ENCODE measurements at places on chromosomes 16 and 17.
A peak's percentile ranks its signal among the peaks of the same experiment; 100 is the strongest.

- DNase-seq: no peak
Measured at GRCh38 chr16:19874026-19874425, 10.6 kb downstream of the GPRC5B start.

DNA sequence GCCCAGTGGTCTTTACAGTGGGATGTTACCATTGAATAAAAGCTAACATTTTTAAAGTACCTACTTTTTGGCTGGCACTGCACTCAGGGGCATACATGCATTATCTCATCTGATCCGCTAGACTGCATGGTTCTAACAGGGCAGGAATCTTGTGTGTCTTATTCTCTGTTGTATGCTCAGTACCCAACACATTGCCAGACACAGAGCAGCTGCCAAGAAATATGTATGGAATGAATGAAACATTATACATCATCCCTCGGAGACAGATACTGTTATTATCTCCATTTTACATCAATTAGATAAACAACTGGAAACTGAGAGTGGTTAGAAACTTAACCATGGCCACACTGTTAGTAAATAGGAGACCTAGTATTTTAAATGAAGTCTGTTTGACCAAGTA lies 74.1 kb upstream of the CDH11 start:
- DNase-seq: no peak

DNA sequence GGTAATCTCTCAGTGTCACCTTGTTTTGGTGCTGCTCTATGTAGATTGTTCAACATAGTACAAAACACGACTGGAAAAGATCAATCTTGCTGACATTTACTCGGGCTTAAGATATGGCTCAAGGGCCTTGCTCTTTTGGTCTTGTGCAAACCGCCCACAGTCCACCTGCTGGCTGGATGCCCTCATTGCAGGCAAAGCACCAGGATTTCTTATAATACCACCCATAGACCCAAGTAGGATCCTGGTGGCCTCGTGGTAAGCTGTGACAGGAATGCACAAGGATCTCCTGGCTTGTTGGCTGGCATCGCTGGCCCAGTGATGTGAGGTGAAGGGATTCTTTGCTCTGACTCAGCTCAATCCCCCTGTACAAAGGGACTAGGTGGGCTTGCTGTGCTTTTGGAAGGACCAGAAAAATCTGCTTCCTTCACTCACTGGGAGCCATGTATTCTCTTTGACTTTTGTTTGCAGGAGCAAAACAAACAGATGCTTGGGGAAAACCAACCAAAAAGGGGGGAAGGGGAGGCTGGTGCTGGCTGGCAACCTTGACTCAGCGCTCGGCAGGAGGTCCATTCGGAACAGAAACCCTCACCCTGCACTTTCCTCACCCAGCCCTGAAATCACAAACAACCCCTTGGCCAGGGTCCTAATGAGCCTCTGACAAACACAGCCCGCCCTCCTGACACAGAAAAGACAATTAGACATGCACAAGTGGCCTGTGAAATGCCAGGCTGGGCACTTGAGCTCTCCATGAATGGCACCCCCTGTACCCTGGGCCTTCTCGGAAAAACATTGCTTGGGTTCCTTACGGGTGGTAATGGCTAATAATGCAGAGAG lies 36.6 kb upstream of the MED9 start:
- DNase-seq: peak; percentile 37

DNA sequence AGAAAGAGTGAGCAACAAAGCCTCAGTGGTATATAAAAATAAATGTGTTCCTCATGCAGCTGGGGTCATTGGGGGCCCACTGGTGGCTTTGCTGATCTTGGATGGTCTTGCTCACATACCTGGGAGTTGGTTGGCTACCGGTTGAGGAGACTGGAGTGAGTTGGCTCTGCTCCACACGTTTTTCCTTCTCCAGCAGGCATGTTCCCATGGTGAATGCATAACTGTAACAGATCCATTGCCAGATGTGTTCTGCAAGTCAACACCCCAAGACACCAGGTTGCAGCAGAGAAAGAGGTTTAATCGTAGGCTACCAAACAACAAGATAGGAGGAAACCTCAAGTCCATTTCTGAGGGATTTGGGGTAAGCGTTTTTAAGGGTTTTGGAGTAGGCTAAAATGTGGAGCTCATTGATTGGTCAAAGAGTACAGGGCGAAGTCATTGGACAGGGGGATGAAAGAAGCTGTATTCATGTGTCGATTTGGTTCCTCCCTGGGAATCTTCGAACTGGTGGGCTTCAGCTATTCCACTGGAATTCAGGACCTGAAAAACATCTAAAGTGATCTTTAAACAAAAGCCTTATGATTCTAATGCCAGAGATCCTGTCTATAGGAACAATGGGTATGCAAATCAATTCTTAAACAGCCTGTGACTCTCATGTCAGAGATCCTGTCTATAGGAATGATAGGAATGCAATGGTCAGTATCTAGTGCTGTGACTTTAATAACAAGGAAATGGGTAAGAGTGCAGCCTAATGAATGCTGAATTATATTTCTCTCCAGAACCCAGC lies 467.5 kb upstream of the C16orf82 start:
- DNase-seq: no peak

DNA sequence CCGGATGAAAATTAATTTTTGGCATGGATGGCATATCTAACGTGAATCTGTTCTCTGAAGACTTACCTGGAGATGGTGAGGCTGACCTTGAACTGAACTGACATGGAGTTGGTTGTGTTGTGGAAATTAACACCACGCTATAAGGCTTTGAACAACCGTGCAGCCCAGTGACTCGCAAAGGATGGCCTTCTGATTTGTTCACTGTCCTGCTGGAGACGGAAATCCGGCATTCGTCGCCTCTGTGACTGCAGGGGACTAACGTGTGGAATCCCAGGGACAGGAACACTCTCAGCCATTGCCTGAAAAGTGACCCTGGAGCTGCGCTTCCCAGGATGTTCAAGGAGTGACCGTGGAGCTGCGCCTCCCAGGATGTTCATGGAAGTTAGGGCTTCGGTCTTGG lies 100.3 kb downstream of the NPIPB11 start:
- no peak for DNase-seq

DNA sequence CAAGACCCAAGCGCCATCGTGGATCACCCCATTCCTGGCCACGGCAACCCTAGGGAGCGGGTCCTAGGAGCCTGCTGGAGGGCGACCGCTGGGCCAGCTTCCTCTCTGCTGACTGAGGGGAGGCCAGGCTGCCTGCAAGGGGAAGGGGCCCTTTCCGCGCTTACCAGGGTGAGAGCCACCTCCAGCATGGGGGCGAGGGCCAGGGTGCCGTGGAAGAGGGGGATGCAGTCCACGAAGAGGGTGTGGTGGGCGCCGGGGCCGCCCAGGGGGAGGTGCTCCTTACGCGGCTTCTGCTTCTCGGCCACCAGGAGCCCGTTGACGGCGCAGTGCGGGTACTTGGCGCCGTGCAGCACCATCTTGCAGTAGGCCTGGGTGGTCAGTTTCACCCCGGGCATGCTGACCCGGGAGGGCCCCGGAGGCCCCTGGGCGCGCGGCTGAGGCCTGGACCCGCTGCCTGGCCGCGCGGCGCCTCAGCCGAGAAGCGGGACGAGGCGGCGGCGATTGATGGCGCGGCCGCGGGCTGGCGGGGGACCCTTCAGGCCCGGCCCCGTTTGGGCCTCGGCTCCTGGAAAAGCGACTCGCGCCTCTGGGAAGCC lies 345 bp downstream of the EMC8 start:
- peak; percentile 83 for DNase-seq

GRCh38 chr16:89484041-89484501 lies 6.3 kb downstream of the ANKRD11 start:
- DNase-seq: no peak

DNA sequence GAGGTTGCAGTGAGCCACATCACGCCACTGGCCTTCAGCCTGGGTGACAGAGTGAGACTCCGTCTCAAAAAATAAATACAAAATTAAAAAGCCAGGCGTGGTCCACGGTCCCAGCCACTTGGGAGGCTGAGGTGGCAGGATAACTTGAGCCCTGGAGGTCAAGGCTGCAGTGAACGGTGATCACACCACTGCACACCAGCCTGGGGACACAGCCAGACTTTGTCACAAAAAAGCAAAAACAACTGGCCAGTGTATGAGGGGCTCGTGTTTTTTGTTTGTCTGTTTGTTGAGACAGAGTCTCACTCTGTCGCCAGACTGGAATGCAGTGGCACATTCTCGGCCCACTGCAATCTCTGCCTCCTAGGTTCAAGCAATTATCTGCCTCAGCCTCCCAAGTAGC lies 1.2 kb upstream of the UBB start:
- no peak for DNase-seq

- DNase-seq: no peak
Measured at GRCh38 chr17:45190503-45191255, 29.0 kb downstream of the HEXIM2 start.

DNA sequence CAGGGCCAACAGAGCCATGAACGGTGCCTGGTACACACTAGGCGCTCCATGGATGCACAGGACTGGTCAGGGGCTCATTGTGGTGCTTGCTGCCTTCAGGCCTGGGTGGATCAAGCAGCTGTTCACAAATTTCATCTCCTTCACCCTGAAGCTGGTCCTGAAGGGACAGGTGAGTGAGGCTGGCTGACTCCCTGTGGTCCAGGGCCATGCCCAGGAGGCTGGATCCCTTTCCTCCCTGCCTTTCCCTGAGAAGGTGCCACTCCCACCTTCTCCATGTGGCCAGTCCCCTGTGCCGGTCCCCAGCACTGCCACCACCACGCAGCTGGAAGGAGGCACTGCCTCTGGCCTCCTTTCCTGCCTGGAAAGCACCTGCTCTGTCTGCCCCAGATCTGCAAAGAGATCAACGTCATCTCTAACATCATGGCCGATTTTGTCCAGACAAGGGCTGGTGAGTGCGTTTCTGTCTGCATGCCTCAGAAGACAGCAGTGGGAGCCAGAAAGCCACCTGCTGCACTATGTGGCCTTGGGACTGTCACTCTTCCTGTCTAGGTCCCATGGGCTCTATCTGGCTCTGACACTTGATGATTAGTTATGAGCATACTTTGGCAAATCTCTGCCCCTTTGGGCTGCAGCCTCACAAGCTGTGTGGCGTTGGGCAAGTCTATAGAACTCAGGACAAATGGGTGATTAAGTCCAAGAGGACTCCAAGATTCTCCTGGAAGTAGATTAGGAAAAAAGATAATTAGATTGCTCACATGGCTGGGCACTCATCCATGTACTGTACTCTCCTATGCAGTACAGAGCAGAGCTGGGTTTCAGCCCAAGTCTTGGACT lies 9.4 kb downstream of the CETP start:
- DNase-seq: peak; percentile 24

GRCh38 chr17:37820313-37820994 lies 75.6 kb upstream of the HNF1B start:
- DNase-seq: no peak

DNA sequence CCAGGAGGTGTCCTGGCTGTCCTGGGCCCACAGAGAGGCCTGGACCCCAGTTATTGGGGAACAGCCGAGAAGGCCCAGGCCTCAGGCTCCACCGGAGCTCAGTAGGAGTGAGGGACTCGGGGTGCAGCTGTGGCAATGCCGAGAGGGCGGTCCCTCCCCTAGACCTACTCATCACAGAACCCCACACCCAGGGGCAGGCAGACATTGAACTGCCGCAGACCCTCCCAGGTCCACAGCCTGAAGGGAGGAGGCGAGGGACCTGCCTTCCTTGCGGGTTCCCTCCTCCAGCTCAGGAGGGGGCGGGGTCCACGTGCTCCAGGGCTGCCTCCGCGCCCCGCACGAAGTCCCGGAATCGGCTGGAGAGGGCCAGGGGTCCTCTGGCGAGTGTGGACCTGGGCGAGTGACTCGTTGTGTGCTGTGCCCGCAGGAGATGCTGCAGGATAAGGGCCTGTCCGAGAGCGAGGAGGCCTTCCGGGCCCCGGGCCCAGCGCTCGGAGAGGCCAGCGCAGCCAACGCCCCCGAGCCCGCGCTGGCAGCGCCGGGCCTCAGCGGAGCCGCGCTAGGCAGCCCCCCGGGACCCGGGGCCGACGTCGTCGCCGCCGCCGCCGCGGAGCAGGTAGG lies 3.9 kb downstream of the TBX4 start:
- no peak for DNase-seq

GRCh38 chr17:42210046-42210445 lies 15.8 kb upstream of the GHDC start:
- DNase-seq: no peak

DNA sequence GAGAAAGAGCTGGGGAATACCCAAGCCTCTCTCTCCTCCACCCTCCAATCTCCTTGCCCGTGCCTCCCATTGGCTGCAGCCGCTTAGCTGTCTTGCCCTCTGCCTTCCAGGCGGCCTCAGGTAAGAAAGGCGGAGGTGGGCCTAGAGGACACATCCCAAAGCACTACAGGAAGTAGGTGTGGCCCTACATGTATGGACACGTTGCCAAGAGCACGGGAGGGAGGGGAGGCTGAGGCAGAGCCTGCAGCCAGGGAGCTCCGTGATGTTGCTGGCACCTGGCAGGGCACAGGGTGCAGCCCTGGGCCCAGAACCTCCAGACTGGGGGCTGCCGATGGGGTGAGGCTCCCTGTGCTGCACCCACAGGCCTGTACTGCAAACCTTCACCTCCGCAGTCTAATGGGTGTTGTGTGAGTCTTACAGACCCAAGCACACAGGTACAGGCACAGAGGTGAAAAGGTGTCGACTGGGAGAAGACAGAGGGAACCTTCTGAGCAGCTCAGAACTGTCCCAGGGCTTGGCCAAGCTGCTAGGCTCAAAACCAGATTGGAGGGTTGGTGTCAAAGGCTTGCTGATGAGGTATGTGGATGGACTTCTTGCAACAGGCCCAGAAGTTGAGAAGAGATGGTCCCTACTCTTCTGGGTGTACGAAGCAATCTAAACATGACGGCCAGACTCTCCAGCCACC lies 23.5 kb upstream of the FOXK2 start:
- DNase-seq: no peak

GRCh38 chr17:80393961-80394360 lies 21.0 kb upstream of the ENDOV start:
- no peak for DNase-seq

DNA sequence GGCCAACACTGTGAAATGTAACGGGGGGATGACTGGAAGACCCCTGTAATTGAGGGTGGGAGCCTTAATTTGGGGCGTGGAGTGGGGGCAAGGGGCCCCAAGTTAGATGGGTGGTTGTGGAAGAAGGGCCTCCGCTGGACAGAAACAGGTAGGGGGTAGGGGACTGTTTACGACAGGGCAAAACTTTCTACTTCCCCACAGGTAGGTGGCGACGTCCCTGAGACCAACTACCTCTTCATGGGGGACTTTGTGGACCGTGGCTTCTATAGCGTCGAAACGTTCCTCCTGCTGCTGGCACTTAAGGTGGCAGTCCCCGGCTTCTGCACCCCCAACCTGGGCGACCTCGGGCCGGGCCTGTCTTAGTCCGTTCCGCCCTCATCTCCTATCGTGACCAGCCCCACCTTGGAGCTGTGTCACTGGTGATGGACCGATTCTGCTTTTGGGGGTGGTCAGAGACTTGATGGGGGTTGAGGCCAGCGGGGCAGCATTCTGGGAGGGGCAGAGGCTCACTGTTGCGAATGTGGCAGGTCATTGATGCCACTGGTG lies 6.8 kb downstream of the PPP4C start:
- no peak for DNase-seq

- DNase-seq: no peak
Measured at GRCh38 chr16:81864646-81865382, 85.7 kb downstream of the PLCG2 start.

GRCh38 chr17:15955793-15956541 lies 11.0 kb downstream of the ADORA2B start:
- DNase-seq: no peak

Data from GM03348 (cell line).